Stimulated activated CD4-positive, alpha-beta T cell treated with anti-CD3 and anti-CD28 coated beads, Interleukin-15, amount 100 ng/mL, for 1 hour (primary cell): ENCODE measurements at places on chromosomes 3 and 15.

DNA sequence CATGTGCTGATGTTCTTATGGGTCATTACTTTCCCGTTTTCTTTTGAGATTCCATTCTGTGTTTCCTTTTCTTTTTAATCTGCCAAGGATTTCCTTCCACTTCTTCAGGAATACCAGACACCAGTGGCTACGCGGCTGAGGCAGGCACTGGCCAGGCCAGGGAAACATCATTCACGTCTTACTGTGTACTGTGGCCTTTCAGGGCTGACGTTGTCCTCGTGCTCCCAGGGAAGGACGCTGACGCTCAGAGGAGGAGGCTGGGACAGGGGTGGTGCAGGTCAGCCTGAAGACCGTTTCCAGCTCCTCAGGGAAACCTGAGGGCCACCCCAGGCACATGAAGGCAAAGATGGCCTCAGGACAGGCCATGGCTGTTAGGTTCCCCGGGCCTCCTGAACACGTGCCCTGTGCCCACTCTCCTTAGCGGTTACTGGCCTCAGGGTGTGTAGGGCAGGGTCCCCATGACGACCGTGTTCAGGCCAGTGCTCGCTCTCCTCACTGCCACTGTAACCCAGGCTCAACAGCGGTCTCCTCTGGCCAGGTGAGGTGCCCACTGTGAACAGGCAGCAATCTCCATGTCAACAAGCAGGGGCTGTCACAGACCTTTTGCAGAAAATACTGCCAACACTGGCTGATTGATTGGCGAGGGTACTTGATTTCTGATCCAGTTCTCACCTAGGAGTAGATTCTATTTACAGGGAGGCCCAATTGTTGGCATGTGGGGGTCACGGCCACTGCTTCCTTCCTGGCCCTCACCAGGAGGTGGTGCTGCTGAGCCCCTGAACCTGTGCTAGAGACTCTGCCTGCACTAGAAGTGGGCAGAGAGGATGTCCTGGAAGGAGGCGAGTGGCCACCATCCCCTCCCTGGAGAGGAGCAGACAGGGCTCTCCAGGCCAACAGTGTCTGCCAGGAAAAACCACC lies 169.5 kb downstream of the ATP10A start:
- no peak for DNase-seq

GRCh38 chr15:32030795-32031194 lies 480 bp downstream of the CHRNA7 start:
- no peak for DNase-seq

DNA sequence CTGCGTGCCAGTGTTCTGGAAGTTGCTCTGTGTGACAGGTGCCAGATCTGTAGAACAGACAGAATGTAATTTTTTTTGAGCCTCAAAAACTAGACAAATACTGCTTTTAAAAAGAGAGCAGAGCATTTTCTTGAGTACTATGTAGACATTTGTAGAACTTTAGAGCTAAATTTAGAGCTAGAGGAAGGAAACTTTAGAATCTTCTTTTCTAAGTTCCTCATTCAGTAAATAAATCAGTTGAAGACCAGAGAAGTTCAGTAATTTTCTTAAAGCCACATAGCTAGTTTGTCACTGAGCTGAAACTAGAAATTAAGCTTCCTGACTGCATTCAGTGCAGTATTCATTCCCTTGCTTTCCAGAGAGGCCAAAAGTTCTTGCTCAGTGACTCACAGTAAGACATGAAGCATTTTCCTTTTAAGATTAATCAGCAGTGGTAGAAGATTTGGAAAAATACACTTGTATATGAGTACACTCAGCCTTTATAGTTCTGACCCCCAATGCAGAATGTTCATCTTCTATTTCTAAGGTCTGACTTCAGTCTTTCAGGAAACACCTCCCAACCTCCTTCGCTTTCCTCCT lies 83.6 kb upstream of the TSEN2 start:
- DNase-seq = no peak

GRCh38 chr15:83695901-83696425 lies 42.0 kb downstream of the ADAMTSL3 start:
- DNase-seq = no peak

- DNase-seq = no peak
Observed at GRCh38 chr3:115975353-115975752, 352.0 kb downstream of the GAP43 start.

DNA sequence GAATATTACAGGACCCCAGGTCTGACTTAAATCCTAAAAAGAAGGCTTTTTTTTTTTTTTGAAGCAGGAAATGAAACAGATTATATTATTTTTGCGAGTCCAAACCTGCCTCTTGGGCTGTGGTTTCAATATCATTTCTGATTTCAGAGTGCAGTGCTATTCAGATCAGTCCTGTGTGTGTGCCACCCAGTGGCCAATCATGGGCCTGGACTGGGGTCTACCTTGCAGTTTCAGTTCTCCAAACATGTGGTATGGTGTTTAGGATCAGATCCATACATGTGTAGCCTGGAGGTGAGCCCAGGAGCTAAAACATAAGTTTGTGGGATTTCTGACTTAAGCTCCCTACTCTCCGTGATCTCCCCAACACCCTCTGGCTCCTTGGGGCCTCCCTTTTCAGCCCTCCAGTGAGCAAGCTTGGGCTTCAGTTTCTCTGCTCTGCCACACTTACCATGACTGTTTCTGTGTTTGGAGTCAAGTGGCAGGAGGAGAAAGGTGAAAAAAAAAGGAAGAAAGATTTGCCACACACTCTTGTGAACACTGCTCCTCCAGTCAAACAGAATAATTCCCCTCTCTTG lies 12.1 kb upstream of the THSD4 start:
- DNase-seq = no peak

DNA sequence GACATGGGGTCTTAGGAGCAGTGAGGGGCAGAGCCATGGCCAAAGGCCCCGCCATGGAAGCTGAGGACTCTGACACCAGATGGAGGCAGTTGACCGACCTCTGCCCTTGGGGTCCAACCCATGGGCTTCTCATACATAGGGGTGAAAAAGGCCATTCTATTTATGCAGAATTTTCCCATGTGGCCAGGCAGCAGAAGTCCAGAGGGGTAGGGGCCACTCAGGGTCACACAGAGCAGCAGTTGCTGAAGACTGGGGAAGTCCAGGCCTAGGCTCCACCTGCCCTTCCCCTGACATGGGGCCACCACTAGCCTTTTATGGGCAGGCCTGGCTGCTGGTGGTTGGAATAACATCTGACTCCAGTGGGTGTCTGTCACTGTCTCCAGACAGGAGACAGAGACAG lies 6.4 kb downstream of the PRSS50 start:
- DNase-seq = no peak

DNA sequence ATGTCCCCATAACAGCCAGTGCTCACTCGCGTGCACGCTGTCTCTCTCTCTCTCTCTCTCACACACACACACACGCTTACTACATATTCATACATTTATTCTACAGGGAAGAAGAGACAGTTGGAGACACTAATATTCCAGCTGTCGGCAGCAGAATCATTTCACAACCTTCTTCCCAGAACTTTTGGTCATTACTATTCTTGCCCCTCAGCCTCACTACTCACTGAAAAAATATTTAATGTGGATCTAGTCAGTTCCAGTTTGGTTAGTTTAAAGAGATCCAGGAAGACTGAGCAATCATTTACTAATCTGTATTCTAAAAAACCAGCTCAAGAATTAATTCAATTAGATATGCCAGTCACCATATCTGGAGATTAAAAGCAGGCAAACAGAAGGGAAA lies 394.9 kb downstream of the PTPRG start:
- no peak for DNase-seq

DNA sequence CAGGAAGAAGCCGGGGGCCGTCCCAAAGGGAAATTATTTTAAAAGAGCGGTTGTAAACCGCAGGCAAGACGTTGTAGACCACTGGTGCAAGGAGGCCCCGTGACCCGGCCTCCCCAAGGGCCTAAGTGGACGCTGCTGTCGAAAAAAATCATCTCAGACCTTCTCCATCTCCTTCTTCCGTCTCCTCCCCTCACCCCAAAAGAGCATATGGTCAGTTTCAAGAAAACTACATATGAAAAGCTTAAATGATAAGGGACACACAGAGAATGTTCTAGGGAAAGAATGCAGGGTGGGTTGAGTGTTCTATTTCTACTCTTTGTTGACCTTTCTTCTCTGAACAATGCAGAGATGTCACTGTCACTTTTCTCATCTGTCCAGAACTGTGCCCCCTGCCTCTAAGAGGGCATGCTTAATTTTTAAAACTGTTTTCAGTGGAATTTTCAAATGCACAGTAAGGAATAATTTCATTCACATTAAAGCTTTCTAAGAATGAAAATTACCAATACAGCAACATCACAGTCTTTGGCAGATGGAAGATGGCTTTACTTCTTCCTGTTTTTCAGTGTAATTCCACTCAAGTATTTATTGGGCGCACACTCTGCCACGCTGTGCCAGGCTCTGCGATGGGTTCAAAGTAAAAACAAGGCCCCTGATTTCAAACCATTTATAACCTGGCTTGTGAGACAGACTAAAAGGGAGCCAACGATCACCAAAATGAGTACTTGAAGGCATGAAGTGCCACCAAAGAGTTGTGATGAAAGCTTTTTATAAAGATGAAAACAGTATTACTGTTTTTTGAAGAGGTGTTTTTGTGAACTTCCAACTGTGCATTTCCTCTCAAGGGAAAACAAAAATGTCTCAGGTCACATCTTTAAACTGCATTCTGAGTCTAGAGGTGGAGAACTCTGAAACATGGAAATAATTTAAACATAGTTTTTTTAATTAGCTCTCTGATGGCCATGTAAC lies 891 bp upstream of the TOP2B start:
- no peak for DNase-seq

DNA sequence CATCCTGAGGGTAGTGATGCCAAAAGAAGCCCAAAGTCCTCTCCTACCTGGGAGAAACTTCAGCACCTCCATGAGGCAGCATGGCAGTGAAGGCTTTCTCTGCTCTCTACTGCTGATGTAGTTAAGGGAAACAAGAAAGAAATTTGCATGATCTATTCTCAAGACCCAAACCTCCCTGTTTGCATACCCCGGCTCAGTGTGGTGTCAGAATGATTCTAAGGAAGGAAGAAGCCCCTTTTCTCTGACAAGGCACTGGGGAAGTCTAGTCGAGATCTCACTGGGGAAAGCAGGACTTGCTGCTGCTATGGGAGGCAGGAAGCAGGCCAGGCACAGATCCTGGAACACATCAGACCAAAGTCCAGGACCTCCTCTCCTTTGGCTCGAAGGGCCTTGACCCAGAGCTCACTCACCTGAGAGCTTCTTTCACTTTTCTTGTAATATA lies 89.4 kb upstream of the ICE2 start:
- no peak for DNase-seq

DNA sequence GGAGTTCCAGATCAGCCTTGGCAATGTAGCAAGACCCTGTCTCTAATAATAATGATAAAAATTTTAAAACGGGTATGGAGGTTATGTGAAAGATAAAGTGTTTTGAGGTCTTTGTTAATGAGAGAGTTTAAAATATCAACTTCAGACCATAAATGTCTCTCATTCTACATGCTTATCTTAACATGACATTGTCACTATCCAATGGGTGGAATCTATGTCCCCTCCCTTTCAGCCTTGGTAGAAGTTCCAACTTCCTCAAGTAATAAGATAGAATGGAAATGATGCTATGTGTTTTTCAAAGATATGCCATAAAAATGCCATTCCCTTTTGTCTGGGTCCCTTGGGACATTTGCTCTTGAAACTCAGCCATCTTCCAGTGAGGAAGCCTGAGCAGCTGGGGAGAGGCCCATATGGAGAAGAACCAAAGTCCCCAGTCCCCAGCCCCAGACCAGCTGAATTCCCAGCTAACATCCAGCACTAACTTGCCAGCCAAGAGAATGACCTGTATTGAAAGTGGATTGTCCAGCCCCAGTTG lies 17.0 kb downstream of the RPSA start:
- no peak for DNase-seq

GRCh38 chr3:189361103-189361835 lies 189.5 kb downstream of the TPRG1 start:
- no peak for DNase-seq

GRCh38 chr3:185051801-185052200 lies 101.1 kb downstream of the C3orf70 start:
- DNase-seq = no peak

- DNase-seq = no peak
Observed at GRCh38 chr3:14513566-14514322, 26.4 kb downstream of the GRIP2 start.

- DNase-seq = no peak
Observed at GRCh38 chr3:55912880-55913279, 425.8 kb upstream of the WNT5A start.

DNA sequence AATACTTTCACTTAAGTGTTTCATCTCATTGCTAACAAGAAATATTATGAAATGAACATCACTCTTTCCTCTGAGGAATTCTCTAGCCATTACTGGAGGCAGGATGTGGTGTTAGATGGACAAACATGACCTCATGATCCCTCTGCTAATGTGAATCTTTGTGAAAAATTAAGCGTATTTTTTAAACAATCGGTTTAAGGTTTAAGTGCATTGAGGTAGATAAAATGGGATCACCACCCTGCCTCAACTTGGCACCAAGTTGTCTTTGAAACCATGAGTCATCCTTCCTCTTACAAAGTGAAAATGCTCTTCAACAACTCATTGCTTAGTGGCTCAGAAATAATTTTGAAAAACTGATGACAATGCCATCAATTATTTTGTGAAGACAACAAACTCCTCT lies 76.0 kb upstream of the DCBLD2 start:
- DNase-seq = no peak

GRCh38 chr3:193711523-193711963 lies 118.5 kb downstream of the OPA1 start:
- DNase-seq = no peak

- no peak for DNase-seq
Observed at GRCh38 chr3:141860086-141860669, 16.3 kb upstream of the ATP1B3 start.

- DNase-seq = no peak
Observed at GRCh38 chr3:179464323-179465092, 13.2 kb upstream of the GNB4 start.

DNA sequence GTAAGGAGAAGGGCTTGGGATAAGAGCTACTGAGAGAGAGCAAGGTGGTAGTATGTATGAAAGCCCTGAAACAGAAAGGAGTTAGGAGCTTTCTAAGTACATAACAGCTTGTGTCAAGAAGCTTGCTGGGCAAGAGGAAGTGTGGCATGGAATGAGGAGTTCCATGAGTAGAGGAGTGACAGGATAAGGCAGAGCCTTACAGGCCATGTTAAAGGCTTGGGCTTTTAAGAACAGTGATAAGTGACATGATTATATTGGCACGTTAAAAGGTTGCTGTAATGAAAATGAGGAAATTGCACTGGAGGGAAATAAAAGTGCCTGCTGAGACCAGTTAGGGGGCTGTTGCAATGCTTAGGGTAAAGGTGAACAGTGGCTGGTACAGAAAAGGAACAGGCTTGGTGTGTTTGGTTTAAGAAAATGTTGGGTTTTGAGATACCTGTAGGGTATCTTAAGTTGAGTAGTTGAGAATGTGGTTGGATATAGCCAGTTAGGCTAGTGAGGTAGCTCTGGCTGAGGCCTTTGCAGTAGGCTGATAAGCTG lies 49.0 kb downstream of the MEF2A start:
- no peak for DNase-seq
